Hematopoietic multipotent progenitor cell (in vitro differentiated cells): ENCODE measurements at places on chromosomes 11 and 22. TPM values are rescaled to one million over a fixed set of nuclear protein-coding genes. Genes with fewer than 3 reads are reported as not detected.

DNA sequence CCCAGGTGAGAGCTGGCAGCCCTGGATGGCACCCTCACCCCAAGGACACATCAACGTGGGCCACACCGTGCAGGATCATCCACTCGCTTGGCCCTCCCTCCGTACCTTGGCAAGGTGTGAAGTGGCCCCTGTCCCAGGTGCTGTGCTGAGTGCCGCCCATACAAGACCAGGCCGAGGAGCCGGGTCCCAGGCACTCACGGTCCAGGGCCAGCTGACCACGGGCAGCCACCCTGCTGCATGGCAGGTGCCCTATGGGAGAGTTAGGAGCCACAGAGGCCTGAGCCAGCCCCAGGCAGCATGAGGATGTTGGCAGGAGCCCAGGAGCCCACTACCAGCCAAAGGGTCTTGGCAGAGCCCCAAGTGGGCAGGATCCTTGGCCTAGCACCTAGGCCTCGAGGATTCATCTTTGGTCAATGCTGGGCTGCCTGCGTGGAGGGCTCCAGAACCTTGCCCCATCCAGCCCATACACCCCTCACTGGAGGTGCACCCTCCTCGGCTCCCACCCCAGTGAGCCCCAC, 19.6 kb downstream of the RTN4R start:
- DNase-seq = no peak

The MYO18B gene
- 0.54 TPM for total RNA-seq

The INS gene
- total RNA-seq = not detected

- DNase-seq = no peak
Observed at GRCh38 chr11:99279266-99279665, 258.5 kb downstream of the CNTN5 start.

DNA sequence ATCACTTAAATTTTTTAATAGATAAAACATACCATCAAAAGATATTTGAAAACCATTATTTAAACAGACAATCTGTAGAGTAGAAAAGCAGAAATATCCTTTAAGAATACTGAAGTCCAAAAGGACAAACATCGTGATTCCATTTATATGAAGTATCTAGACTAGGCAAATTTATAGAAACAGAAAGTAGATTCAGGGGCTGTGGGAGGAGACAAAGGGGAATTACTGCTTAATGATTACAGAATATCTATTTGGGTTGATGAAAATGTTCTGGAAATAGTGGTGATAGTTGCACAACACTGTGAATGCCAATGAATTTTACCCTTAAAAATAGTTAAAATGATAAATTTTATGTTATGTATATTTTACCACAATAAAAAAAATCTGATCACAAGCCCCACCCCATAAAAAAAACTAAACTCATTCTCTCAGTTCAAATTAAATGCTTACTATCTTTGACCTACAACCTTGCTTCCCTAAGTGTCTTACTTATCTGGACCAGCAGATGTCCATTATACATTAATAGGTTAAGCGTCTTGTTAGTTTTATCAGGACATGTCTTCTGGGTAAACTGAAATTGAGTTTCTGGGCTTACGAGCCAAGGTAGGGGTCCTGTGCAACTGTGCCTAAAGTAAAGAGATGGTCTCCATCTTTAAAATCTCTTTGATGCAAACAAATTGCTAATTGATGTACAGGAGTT, 86.3 kb downstream of the FCHSD2 start:
- DNase-seq = no peak

GRCh38 chr11:123438131-123438627, 8.1 kb downstream of the GRAMD1B start:
- DNase-seq = no peak

DNA sequence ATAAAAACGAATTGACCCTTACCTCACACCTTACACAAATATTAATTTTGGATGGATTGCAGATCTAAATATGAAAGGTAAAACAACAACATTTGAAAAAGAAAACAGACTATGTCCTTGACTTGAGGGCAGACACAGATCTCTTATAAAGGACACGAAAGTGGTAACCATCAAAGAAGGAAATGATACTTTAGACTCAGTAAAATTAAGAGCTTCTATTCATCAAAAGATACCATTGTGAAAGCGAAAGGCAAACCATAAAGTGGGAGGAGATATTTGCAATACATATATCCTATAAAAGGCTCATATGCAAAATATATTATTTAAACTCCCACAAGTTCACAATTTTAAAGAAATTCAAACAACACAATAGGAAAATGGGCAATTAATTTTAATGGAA, 5.0 kb downstream of the HEPACAM start:
- no peak for DNase-seq

DNA sequence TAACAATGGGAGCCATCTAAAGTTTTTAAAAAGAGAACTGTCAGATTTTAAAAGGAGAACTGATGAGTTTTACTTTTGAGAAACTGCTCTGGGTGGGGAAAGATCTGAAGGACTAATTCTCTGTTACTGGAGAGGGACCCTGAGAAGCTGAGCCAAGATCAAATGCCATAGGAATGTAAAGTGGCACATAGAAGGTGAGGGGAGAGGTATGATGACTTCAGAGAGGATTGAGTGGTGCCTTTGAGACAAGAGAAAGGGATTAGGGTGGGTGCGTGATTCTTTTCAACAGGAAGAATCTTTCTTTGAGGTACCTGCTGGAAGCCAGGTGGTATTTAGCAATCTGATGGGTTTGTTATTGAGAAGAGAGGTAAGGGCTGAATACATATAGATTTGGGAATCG, 9.0 kb downstream of the CRKL start:
- no peak for DNase-seq

The KLHL35 gene
- 1.6 TPM for total RNA-seq

DNA sequence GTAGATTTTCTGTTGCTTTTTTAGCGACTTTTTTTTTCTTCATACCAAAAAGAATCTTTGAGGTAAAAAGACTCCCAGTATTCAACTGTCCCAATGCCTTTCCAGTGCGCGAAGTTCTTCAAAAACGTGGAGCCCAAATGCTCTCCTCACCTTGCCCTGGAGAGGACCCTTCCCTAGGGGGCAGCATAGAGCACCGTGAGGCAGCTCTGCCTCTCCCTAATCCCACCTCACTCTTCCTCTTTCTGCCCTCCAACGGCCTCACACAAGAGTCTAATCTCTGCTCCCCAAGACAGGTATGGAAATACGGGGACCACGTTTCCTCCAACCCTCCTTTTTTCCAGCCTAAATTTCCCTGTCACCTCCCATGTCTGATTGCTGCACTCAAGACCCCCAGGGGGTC, 117.5 kb upstream of the ALX4 start:
- peak; percentile 38 for DNase-seq

GRCh38 chr11:77866336-77866735, 45.4 kb downstream of the AAMDC start:
- no peak for DNase-seq

The CFAP300 gene
- total RNA-seq = not detected

The NRIP3 gene
- 3.8 TPM for total RNA-seq

The GP1BB gene
- 11.0 TPM for total RNA-seq

The WNT11 gene
- 1.6 TPM for total RNA-seq

- DNase-seq = no peak
Observed at GRCh38 chr22:50628543-50629134, 687 bp upstream of the ARSA start.

The PIH1D2 gene
- total RNA-seq = 0.54 TPM
